Retinal pigment epithelial cell (primary cell): ENCODE measurements at places on chromosomes 7 and 10.

GRCh38 chr10:80460399-80461207 is 6.5 kb downstream of the TSPAN14 start:
- no peak for DNase-seq

- DNase-seq: no peak
Measured at GRCh38 chr7:90596671-90597562, 796 bp downstream of the CDK14 start.

GRCh38 chr7:93646538-93646937 is 72.0 kb upstream of the CALCR start:
- DNase-seq: no peak

GRCh38 chr10:33234831-33235237 is 99.6 kb downstream of the NRP1 start:
- no peak for DNase-seq

- no peak for DNase-seq
Measured at GRCh38 chr10:113382691-113383090, 170.2 kb upstream of the HABP2 start.

DNA sequence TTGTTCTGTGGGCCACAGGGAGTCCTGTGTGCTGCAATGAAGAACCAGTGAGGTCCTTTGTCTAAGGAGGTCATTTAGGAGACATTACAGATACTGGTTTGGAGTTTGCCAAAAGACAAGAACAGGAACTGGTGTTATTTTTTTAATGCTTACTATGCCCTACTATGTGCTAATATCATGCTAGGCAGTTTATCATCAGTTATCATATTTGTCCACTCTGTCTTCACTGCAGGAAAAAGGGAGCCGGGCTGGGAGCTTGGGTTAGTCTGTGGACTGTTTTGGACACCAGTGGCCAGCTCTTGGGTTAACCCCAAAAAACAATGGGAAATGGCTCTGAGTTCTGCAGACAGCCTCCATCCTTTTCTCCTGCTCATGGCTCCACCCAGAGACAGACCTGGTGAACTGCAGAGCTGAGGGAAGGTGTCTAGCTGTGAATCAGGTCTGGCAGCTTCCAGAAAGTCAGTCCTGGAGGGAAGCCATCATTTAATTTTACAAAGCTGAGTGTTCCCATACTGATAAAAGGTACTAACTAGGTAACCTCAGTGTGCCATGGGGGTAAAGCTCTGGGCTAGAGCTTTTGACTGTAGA is 101.2 kb upstream of the ZNF746 start:
- no peak for DNase-seq
